PC-9 (cell line): ENCODE measurements at places on chromosomes 4 and X. TPM values are rescaled to one million over a fixed set of nuclear protein-coding genes. Genes with fewer than 3 reads are reported as not detected.

Gene ARMCX5
- total RNA-seq = 5.7 and 7.1 TPM in 2 replicates

Gene IQCM
- total RNA-seq = not detected in 2 replicates

GRCh38 chr4:31124008-31124585, 403.9 kb downstream of the PCDH7 start:
- H3K27me3 ChIP-seq = no peaks in the 10 kb centered on the region
- no peak overlapping the region for H3K27ac ChIP-seq
- no peak for DNase-seq
- no peak overlapping the region for H3K4me3 ChIP-seq
- H3K4me1 ChIP-seq = no peaks in the 10 kb centered on the region

- no peak for DNase-seq
- no peaks in the 10 kb centered on the region for H3K4me1 ChIP-seq
- no peak overlapping the region for H3K27ac ChIP-seq
These were observed 170.2 kb downstream of the APBB2 start for GRCh38 chr4:41044165-41044564.

DNA sequence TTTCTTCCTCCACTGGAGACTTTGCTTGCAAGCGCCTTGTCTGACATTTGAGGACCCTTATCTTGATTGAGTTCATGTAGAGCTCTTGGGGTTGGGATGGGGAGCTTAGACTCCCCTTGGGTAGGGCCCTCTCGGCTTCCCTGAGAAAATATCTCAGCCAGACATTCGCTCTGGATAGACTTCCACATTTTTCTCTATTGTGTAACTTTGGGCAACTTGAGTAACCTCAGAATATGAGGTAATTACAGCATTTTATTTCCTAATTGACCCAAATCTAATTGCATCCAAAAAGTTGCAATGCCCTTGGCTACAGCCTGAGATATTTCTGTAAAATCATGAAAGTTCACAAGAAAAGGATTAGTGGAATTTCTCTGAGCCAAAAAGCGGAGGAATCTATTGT, 102.8 kb upstream of the MXRA5 start:
- H3K36me3 ChIP-seq = no peaks in the 10 kb centered on the region
- DNase-seq = no peak
- H3K4me1 ChIP-seq = no peaks in the 10 kb centered on the region
- no peak overlapping the region for H3K4me3 ChIP-seq
- no peaks in the 10 kb centered on the region for H3K27me3 ChIP-seq
